ENCODE measurements at places on chromosomes 1 and 21.

DNA sequence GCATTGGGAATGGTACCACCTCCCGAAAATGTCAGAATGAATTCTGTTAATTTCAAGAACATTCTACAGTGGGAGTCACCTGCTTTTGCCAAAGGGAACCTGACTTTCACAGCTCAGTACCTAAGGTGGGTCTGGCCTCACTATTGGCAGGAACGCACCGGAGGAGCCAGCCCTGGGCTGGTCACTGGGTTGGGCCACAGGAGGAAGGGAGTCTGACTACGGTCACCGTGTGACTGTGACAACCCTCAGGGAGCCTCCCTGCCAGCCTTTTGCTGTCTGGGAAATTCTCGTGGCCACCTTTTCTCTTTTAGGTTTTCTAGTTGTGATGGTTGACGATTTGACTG lies 2.2 kb downstream of the IL10RB start:
- DNase-seq = no peak

- no peak for DNase-seq
Measured at GRCh38 chr1:72278461-72278860, 3.9 kb downstream of the NEGR1 start.

- no peak for DNase-seq
Measured at GRCh38 chr1:178323067-178323466, 173.7 kb downstream of the CLEC20A start.

DNA sequence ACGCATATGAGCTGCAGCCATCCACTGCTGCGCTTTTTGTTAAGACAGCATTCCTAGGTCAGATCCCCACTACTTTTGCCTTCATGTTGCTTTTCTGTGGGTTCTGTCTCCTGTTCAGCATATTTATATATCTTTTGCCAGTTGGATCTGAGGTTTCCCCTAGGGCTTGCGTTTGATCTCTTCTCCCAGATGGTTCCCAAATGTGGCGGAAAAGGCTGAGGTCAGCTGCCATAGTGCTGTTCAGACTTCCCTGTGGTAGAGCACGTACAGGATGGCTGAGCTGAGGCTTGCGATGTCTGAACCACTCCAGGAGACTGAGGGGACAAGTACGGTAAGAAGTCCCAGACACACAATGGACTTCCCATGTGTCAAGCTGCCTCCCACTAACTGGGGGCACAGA lies 39.8 kb downstream of the COL6A1 start:
- no peak for DNase-seq

DNA sequence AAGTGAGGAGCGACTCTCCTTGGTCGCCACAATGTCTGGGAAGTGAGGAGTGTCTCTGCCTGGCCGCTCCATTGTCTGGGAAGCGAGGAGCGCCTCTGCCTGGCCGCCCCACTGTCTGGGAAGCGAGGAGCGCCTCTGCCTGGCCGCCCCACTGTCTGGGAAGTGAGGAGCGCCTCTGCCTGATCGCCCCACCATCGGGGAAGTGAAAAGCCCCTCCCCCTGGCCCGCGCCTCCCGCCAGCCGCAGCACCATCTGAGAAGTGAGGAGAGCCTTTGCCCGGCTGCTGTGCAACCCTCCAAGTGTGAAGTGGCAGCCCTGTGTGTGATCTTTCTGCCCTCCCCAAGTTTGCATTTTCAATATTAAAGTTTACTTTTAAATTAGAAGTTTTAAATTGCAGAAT lies 95.0 kb upstream of the PPP2R5A start:
- DNase-seq = no peak

All from activated naive CD8-positive, alpha-beta T cell treated with anti-CD3 and anti-CD28 coated beads for 36 hours (primary cell).